Lung (tissue), 17 donors: ENCODE measurements at places on chromosomes 11 and 22. TPM values are rescaled to one million over a fixed set of nuclear protein-coding genes. Genes with fewer than 3 reads are reported as not detected.

OR52H1 gene
- total RNA-seq, result 0.40 TPM

CDC45 gene
- total RNA-seq, result 2.1 TPM

OR4C13 gene
- total RNA-seq, result not detected

SCO2 gene
- 0.37 TPM for total RNA-seq

GRCh38 chr11:66363805-66364535 lies 7.6 kb downstream of the SLC29A2 start:
- DNase-seq, result no peak

DNA sequence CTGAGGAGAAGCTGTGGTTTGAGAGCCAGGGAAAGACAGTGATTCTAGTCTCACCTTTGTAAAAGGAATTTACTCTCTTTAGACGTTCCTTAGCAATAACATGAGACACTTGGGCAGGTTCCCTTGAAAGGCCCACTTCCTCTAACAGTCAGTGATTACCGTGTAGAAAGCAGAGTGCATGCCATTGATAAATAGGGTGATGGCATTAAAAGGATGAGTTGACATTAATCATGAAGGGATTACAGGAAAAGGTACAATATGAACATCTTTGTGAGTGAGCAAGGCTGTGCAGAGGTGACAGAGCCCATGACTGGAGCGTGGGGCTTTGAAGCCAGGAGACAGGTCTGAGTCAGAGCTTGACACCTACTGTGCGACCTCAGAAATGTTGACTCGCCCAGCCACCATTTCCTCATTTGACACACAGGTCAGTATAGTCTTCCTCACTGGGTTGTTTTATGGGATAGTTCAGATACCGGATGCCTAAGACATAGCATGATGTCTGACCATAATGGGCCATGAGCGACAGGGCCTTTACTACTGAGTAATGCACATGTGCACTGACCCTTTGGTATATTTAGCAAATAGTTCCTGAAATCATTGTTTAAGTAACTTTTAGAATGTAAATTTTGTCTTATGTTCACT lies 341.7 kb upstream of the MTNR1B start:
- DNase-seq, result no peak

- DNase-seq, result no peak
Observed at GRCh38 chr22:40387746-40388145, 17.4 kb downstream of the SGSM3 start.

DNA sequence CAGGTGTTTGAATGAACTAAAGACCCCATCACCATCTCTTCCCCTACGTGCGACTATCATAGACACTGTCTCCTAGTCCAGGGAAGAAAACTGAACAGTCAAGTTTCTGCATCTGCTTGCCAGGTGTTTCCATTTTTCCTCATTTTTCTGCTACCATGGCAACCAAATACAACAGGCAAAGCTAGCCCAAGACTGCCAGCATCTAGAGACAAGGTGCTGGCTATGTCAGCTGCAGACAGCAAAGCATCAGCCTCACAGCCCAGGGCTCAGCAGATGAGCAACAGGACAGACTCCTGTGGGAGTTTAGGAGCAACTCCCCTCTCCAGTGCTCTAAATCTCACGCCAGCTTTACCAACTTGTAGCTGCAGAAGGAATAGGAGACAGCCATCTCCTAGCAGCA lies 124.3 kb downstream of the C11orf58 start:
- DNase-seq, result no peak

DNA sequence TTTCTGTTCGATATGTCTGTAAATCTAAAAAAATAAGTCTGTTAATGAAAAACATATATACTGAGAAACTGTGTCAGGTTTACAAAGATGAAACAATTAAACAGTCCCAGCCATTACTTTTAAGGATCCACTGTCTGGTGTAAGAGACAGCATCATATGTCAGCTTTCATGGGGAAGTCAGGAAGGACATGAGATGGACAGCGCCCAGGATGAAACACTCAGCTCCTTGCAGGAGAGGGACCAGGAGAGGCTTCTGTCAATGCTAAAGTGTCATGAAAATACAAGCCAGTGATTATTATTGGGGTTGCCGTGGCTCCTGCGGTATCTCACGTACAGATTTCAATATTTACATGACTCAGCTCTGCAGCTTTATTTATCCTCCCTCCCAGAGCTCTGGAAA lies 1524.6 kb downstream of the TBC1D22A start:
- DNase-seq, result no peak
